ENCODE measurements at places on chromosomes 16 and 17.

DNA sequence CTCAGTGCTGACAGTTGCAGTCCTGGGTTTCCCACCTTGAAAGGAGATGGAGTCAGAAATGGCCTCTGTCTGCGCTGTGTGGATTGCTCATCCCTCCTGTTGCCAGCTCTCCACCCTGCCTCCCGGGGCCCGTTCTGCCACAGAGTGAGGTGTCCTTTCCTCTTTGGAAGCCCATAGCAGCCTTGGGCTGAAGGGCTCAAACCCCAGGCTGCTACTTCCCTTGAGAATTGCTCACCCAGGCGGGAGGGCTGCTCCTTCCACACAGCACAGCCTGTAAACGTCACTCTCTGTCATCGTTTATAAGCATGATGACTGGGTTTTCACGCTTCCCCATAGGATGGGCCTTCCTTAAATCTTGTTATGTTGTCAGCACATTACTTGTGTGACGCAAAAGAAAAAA is 62.7 kb downstream of the FOXK2 start:
- no peak for DNase-seq

GRCh38 chr17:79777120-79777893 is 641 bp upstream of the CBX2 start:
- DNase-seq = no peak

GRCh38 chr17:36602924-36603384 is 1.6 kb downstream of the MRM1 start:
- peak; percentile 65 for DNase-seq

- peak; percentile 98 for DNase-seq
These were observed 12.4 kb upstream of the GUCY2D start for GRCh38 chr17:7989781-7990655.

GRCh38 chr16:63453261-63453660 is 1417.0 kb upstream of the CDH8 start:
- no peak for DNase-seq

GRCh38 chr17:76278952-76279741 is 14.0 kb downstream of the UBALD2 start:
- peak; percentile 89 for DNase-seq

DNA sequence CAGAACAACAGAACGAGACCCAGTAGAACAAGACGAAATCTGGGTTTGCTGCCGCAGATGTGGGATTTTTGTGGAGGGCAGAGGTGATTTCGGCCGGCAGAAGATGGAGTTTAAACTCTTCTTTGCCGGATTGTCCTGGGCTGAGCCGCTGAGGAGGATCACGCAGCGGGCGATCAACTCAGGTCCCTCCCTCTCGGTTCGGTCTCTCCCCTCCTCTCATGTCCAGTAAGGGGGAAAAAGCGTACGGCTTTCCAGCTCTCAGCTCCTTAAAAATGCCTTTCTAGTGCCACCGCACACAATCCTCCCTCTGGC is 2.5 kb downstream of the PHF12 start:
- DNase-seq = no peak

GRCh38 chr17:1322014-1322428 is 42.6 kb downstream of the TRARG1 start:
- DNase-seq = no peak

DNA sequence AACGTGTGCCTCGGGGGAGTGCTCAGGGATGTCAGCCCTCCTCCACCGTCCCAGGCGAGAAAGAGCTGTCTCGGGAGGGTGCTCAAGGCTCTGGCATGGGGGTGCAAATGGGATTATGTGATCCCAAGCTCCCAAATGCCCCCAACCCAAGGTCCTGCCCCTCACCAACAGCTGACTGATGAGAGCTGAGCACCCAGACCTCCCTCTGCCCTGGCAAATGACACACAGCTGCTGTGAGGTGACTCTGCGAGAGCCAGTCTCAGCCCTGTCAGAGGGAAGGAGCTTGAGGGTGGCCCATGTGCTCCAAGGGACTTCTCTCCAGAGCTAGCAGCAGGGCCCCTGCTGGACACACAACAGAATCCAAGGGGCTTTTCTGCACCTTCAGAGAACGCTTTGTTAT is 7.7 kb downstream of the CDH5 start:
- no peak for DNase-seq

DNA sequence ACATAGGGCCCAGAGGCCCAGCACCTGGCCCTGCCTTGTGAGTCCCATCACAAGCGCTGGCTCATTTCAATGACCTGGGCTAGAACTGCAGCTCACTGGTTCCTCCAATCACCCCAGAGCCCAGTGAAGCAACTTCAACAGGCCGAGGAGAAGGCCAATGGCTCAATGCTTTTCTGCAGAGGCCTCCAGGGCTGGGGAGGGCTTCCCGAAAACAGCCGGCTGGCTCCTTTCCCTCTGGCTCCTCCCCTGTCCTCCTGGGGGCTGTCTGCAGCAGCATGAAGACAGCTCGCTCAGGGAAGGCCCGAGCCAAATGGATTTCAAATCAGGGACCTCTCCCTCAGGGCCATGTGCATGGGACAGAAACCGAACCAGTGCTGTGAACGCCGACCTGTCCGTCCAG is 121.6 kb downstream of the ZNF423 start:
- DNase-seq = no peak

- no peak for DNase-seq
These were observed 192.6 kb upstream of the RPL38 start for GRCh38 chr17:74010903-74011302.

GRCh38 chr16:69513180-69513966 is 52.4 kb upstream of the NFAT5 start:
- DNase-seq = no peak

GRCh38 chr16:23931199-23931598 is 95.4 kb downstream of the PRKCB start:
- DNase-seq = no peak

DNA sequence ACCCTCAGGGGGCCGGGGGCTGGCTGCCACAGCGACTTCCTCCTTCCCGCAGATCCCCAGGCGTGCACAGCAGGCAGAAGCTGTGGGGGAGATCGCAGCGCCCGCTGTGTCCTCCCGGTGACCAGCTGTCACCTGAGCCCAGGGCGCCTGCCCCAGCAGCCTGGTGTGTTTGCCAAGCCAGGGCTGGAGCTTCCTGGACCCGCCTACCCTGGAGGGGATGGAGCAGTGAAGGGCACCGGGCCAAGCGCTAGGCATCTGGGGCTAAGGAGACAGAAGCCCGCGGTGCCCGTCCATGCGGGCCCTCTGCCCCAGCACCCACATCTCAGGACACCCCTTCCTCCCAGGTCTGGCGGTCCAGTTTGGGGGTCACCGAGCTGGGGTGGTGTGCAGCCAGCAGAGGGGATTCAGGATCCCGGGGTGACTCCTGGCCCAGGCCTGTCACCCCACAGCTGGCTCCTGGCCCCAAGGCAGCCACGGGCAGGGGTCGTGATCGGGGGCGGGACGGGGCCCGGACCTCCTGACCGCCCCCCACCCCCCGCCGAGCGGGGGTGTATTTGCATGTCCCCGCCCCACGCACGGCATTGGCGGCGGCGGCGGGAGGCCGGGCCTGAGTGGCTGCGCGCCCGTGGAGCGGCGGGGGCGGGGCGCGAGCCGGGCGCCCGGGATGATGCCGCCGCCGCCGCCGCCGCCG is at the start of gene RAB26:
Gene RAB26, plus strand, starts transcription at position 645 of the 691 bp plus-strand sequence. CDS start 159 bp downstream, outside the sequence.
- DNase-seq = peak; percentile 65

GRCh38 chr16:46627746-46628145 is 6.6 kb upstream of the SHCBP1 start:
- no peak for DNase-seq

GRCh38 chr16:79528338-79528737 is 72.2 kb downstream of the MAF start:
- no peak for DNase-seq

- DNase-seq = no peak
These were observed 69.2 kb downstream of the PRKCB start for GRCh38 chr16:23905027-23905426.

GRCh38 chr17:75428543-75429469 is 23.3 kb upstream of the GRB2 start:
- DNase-seq = no peak

GRCh38 chr17:56110463-56111135 is 42.7 kb upstream of the ANKFN1 start:
- DNase-seq = no peak

DNA sequence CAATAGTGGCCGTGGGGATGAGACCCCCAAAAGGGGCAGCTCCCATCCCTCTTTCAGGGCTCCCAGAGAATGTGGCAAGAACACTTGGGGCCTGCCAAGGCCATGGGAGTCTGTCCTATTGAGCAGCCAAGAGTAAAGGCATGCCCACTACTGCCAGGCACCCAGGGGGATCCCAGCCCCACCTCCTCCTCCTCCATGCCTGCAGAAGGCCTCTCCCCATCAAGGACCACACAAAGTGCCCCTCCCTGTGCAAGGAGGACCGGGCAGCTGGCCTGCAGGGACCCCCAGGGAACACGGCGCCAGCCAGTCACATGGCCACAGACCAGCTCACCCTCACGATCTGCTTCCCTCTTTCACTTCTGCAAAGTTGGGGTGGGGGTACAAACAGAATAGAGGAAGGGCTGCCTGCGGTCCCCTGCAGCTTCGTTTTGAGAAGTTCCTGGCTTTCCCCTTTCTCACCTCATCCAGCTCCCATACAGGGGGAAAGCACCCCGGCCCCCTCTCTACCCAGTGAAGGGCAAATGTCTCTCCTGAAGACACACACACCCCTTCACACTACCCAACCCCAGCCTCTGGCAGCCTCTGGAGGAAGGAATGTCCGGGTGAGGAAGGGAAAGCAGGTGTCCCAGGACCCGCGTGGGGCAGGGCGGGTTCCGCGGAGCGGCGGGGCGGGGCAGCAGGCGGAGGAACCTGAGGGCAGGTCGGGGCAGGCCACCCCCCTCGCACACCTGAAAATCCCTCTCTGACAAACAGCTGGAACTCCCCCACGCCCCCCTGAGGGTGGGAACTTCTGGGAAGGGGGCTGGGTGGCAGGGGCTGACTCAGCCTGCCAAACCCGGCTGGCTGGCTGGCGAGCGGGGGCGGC is 2.0 kb downstream of the PPP1R9B start:
- DNase-seq = peak; percentile 81

GRCh38 chr16:29726845-29727377 is 18.9 kb downstream of the C16orf54 start:
- no peak for DNase-seq

DNA sequence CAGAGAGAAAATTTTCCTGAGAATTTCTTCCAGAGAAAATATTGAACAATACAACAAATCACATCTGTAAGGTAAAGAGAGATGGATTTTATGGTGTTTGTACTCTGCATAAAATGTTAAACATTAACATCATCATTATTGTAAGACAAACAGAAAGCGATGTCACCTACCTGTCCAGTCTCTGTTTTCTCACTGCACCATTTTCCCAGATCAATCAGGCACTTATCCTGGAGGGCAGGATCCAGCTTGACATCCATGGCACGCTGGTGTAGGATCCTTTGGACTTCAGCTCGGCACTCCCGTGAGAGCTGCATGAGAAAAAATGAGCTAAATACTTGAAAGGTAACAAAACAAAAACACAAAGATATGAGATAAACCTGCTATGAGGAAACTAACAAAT is 55.9 kb upstream of the CLEC18B start:
- no peak for DNase-seq

- no peak for DNase-seq
These were observed 2.4 kb downstream of the CD7 start for GRCh38 chr17:82314727-82315605.

- no peak for DNase-seq
These were observed 54.9 kb downstream of the SNX11 start for GRCh38 chr17:48162306-48162934.

DNA sequence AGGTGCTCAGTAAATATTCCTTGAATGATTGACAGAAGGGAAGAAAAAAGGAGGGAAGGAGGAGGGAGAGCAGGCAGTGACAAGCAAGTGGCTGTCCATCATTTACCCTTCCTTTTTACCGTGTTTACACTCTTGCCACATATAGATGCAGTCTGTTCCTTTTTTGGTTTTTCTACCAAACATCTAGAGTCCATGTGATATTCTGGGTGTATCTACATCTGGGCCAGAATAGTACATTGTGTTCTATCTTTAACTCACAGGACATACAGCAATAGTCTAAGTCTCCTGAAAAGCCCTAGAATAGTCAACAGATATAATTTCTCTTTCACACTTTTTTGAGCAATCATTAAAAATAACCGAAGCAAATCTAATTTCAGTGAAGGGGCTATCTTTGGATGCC is 33.5 kb downstream of the KCNJ2 start:
- DNase-seq = no peak

GRCh38 chr17:83008186-83008510 is 71.3 kb upstream of the METRNL start:
- no peak for DNase-seq

GRCh38 chr17:43367737-43368242 is 31.0 kb upstream of the ARL4D start:
- DNase-seq = no peak

- DNase-seq = no peak
These were observed 49.6 kb upstream of the RPL38 start for GRCh38 chr17:74153821-74154430.

DNA sequence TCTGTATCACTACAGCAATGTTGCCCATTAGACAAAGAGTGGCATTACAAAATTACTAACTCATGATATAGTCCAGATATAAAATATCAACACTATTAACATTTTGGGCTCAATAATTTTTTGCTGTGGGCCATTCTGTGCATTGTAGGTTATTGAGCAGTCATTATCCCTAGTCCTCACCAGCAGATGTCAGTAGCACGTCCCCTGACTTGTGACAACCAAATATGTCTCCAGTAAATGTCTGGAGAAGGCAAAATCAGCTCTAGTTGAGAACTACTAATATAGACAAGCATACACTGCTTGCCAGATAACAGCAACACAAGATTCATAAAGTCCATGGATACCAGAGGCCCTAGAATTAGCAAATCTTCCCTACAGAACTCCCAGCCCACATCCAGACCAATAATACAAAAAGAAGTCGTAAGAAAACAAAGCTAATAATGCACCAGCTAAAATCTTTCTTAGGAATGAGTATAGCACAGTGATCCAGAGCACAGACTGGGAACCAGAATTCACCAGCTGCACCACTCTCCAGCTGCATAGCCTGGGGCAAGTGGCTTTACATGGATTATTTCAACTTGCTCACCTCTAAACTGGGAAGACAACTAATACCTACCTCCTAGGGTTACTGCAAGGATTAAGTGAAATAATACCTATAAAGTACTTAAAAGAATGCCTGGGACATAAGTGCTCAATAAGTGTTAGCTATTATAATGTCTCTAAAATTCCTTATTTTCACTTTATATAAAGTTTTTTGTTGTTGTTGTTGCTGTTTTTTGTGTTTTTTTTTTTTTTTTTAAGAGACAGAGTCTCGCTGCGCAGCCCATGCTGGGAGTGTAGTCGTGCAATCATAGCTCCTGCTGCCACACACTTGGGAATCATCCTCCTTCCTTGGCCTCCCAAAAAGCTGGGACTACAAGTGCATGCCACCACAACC is 23.7 kb downstream of the HELZ start:
- DNase-seq = no peak

DNA sequence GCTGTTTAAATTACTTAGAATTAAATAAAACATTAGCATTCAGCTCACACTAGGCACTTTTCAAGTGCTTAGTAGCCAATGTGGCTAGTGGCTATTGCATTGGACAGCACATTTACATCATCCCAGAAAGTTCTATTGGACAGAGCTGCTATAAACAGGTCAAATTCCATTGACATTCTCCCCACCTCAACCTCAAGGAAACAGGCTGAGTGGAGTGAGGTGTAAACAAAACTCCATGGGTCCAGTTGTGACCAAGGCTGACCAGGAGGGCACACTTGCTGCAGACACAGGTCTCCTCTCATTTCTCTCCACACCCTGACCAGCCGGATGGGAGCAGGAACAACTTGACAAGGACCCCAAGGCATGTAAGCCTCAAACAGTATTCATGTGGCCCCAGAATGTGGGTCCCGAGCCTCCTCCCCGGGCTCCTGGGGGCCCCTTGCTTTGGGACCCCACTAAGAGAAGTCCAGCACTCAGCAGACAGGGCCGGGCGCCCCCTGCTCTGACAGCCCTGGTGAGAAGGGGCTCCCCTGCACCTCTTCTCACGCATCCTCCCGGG is 488 bp downstream of the C17orf113 start:
- DNase-seq = no peak

- DNase-seq = no peak
These were observed 19.2 kb downstream of the ZC3H18 start for GRCh38 chr16:88589441-88589840.

Data from activated T-cell treated with anti-CD3 and anti-CD28 coated beads, Interleukin-2, amount 50 U/mL, for 1 hour (primary cell).